Activated naive CD4-positive, alpha-beta T cell (primary cell): ENCODE measurements at places on chromosomes 7 and 10.
A peak's percentile ranks its signal among the peaks of the same experiment; 100 is the strongest.

- no peak for DNase-seq
Observed at GRCh38 chr7:126450269-126450671, 802.5 kb downstream of the GRM8 start.

GRCh38 chr7:138520742-138521141 lies 60.7 kb downstream of the TRIM24 start:
- no peak for DNase-seq

DNA sequence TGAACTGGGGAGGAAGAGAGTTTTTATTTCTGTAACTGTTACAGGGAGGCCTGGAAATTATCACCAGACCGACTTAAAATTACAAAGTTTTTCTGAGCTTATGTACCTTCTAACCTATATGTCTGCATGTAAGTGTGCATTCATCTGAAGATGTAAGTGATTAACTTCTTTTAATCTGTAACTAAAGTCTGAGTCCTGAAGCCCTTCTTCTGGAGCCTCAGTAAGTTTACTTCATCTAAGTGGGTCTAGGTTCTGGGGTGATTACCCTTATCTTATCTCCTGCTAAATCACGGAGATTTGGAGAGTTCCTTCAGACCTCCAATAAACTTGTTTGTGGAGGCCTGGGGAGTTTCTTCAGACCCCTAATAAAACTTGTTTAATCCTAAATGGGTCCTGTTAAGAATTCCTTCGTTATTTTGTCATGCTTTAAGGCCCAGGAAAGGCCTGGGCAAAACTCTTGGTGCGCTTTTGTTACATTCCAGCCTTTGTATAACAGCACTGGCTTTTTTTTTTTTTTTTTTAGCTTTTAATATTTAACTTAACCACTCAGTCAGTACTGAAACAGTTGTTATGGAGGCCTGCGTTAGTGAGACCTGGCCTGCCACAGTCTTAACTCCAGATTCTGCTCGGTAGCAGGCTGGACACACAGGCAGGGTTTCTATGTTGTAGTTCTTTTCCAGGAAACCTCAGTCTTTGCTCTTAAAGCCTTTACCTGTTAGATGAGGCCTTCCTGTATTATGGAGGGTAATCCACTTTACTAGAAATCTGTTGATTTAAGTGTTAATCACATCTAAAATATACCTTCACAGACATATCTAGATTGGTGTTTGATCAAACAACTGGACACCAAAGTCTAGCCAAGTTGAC lies 33.0 kb downstream of the TPST1 start:
- no peak for DNase-seq

DNA sequence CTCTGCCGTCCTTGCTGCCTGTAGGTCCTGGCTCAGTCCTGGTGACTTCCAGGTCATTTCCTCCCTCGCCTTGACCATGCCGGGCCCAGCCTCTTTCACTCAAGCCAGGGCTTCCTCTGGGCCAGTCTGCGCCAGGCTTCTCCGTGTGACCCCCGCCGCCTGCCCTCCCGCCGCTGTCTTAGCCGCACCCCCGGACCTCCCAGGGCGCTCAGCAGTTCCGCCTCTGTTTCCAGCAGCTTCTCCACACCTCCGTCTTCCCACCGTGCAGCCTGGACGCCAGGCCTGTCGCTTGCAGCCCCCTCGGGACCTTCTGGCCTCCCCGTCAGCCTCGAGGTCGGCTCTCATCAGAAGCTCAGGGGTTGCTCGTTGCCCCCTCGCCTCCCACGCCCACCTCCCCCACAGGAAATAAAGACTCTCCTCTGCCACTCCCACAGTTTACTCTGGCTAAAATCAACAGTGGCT lies 123.0 kb upstream of the FZD8 start:
- DNase-seq, result no peak

- DNase-seq, result peak; percentile 23
Observed at GRCh38 chr7:158957921-158958491, 101.6 kb downstream of the DYNC2I1 start.

- DNase-seq, result no peak
Observed at GRCh38 chr7:130154501-130155317, 50.5 kb downstream of the TMEM209 start.

DNA sequence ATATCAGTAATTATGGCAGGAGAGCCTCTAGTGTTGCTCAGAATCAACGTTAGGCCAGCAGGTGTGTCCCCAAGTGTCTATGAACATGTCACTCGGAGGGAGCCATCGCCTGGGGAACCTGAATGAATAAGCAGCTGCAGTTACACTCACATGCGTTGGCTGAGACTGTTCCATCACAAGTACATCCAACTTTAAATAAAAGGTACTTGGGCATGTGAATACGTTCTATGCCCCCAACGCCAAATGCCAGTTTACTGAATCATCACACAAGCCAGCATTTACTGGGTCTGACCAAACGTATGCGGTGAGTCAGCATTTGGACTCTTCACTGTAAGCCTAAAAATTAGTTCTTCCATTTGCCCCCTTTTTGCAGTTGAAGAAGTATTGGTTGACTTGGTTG lies 207.6 kb upstream of the PLXNA4 start:
- no peak for DNase-seq

DNA sequence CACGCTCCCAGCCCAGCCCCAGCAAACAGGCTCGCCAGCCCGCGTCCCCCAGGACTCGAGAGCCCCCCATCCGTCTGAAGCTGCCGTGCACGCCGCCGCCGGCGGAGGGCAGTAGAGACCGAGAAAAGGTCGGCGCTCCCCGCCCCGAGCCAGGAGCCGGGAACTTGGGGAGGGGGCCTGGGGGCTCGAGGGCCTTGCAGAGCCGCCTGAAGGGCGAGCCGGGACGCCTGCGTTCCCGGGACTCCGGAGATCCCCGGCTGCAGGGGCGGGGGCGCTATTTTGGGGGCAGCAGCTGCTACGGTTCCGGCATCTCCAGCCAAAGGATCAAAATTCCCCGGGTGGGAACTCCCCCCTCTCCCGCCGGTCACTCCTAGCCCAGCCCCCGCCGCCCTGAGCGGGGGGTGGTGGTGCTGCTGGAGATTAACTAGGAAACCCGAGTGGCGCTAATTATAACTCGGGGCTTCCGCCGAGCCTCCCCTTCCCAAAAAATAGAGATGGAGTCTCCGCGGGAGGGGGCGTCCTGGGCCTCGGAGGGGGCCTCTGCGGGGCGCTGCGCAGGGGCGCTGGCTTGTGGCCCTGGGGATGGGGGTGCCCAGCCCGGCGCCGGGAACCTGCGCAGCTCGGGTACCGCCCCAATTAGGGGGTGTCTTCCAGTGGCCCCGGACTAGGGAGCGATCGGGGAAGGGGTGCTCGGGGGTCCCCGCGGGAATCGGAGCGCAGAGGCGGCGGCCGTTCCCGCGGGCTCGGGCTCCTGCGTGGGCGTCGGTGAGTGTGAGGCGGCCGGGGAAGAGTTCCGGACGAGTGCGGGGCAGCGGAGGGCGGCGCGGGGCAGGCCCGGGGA lies 608 bp downstream of the ACHE start:
- DNase-seq, result no peak

DNA sequence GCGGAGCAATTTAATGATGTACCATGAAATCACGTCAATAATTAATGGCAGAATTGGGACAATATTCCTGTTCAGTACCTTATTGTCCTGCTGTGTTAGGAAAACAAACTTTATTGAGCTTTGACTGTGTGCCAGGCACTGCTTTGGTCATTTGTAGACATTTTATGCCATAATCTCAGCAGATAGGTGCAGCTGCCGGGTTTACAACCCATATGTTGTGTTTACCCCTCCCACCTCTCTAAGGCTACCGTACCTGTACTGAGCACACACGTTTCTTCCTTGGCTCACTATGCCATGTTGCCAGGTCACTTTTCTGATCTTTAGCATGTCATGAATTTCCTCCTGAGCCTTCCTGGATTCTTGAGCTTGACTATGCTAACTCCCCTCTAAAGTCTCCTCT lies 422.2 kb downstream of the PHTF2 start:
- no peak for DNase-seq

DNA sequence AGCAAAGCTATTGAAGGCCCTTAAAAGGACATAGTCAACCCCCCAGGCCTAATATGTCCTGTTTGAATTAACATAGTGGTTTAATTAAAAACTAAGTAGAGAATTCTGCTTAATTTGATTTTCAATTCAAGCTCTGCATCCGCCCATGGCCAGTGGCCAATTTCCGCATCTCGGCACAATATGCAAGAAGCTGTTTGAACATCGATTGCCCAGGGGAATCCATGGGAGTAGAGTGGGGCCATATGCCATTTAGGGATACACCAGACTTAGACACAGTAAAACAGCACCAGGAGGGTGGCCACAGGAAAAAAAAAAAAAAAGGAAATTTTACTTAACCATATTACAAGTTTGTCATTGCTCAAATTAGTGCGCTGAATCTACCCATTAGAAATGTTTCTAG lies 100.4 kb downstream of the LMBR1 start:
- no peak for DNase-seq
